ENCODE measurements at places on chromosomes 3 and 15.

DNA sequence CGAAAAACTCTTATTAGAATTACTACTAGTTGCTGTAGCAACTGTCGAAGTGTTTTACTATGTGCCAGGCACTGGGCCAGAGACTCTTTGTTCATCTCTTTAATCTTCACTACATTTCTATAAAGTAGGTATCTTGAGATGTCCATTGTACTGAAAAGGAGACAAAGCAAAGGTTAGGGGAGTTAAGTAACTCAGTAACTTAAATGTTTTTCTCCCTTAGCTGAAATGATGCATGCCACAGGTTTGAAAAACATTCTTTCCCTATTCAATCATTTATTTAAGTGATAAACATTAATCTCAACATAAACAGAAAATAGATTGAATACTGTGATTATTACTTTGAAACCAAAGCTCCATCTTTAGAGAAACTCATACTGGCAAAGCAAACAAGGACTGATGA is 776.2 kb downstream of the FHIT start:
- no peaks in the 10 kb centered on the region for H3K4me1 ChIP-seq
- no peaks in the 10 kb centered on the region for H3K36me3 ChIP-seq
- no peak for DNase-seq
- no peak overlapping the region for H3K4me3 ChIP-seq

- no peak overlapping the region for H3K4me3 ChIP-seq
- H3K36me3 ChIP-seq = no peaks in the 10 kb centered on the region
- H3K27ac ChIP-seq = no peak overlapping the region
- no peaks in the 10 kb centered on the region for H3K4me1 ChIP-seq
Observed at GRCh38 chr3:44236485-44236908, 5.2 kb upstream of the TOPAZ1 start.

- no peak for DNase-seq
- no peaks in the 10 kb centered on the region for H3K36me3 ChIP-seq
- no peaks in the 10 kb centered on the region for H3K27me3 ChIP-seq
Observed at GRCh38 chr3:107641572-107642307, 119.0 kb downstream of the BBX start.

- no peak for DNase-seq
- no peaks in the 10 kb centered on the region for H3K27me3 ChIP-seq
- no peak overlapping the region for H3K4me3 ChIP-seq
- no peaks in the 10 kb centered on the region for H3K36me3 ChIP-seq
- no peak overlapping the region for H3K27ac ChIP-seq
- H3K4me1 ChIP-seq = no peaks in the 10 kb centered on the region
Observed at GRCh38 chr3:129520960-129521359, 7.5 kb upstream of the RHO start.

DNA sequence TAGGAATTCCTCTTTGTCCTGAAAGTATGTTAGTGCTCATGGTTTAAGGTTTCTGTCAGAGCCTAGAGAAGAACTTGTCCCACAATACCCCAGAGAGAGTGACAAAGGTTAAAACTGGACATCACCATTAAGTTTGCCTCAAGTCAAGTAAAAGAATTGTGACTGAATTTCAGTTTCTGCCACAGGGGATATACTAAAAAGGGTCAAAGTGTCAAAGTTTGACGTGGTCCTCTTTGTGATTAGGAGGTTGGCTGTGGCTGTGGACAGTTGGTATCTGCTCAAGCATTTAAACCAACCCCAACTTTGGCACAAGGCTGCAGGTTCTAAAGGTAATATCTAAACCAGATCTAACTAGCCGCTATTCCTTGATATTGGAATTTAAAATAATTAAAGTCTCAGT is 26.1 kb downstream of the FMN1 start:
- DNase-seq = no peak
- no peak overlapping the region for H3K4me3 ChIP-seq
- no peaks in the 10 kb centered on the region for H3K36me3 ChIP-seq
- no peaks in the 10 kb centered on the region for H3K27me3 ChIP-seq
- H3K27ac ChIP-seq = no peak overlapping the region
- no peaks in the 10 kb centered on the region for H3K4me1 ChIP-seq

- no peaks in the 10 kb centered on the region for H3K36me3 ChIP-seq
- H3K4me3 ChIP-seq = peak overlapping the region; percentile 55
- H3K27ac ChIP-seq = peak overlapping the region; percentile 95
- DNase-seq = no peak
- no peaks in the 10 kb centered on the region for H3K4me1 ChIP-seq
Observed at GRCh38 chr15:96346409-96346970, 16.0 kb downstream of the NR2F2 start.

DNA sequence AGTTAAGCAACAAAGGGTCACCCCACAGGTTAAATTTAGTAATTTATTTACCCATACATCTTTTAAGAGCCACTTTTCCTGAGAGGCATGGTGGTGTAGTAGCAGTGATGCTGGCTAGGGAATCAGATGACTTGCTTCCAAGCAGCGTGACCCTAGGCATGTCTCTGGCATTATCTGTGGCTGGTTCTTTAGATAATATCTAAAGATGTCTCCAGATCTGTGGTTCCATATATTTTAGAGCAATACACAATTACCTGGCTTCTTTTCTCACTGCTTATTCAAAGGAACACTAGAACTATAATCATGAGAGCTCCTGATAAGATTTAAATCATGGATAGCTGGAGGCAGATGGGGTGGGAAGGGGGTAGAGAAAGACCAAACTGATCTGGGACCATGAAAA is 21.1 kb upstream of the MEIS2 start:
- H3K27me3 ChIP-seq = no peaks in the 10 kb centered on the region
- no peaks in the 10 kb centered on the region for H3K36me3 ChIP-seq
- no peaks in the 10 kb centered on the region for H3K4me1 ChIP-seq
- no peak overlapping the region for H3K27ac ChIP-seq
- no peak for DNase-seq

DNA sequence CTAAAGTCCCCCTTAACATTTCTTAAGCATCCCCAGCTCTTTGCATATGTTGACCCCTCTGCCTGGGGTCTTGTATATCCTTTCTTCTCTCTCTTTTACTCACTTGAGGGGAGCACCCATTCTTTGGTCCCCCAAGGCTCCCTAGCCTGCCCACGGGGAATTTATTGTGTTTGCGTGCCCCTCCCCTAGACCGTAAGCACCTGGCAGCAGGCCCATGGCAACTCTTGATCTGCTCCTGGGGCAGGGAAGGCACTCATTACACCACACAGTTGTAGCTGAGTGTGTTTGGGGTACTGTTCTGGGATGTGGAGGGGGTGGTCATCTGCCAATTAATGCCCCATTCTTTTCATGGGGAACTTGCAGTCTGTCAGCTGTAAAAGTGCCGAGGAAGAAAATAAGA is 27.3 kb upstream of the SMAD6 start:
- H3K27me3 ChIP-seq = no peaks in the 10 kb centered on the region
- H3K4me1 ChIP-seq = no peaks in the 10 kb centered on the region
- H3K36me3 ChIP-seq = no peaks in the 10 kb centered on the region
- H3K27ac ChIP-seq = no peak overlapping the region

GRCh38 chr3:14536837-14537589 is 3.1 kb downstream of the GRIP2 start:
- peaks cover 6% of the 10 kb centered on the region for H3K27me3 ChIP-seq
- no peak overlapping the region for H3K27ac ChIP-seq
- H3K4me3 ChIP-seq = no peak overlapping the region

- H3K4me1 ChIP-seq = no peaks in the 10 kb centered on the region
- H3K4me3 ChIP-seq = no peak overlapping the region
- H3K27ac ChIP-seq = no peak overlapping the region
- no peaks in the 10 kb centered on the region for H3K27me3 ChIP-seq
- DNase-seq = no peak
- no peaks in the 10 kb centered on the region for H3K36me3 ChIP-seq
Observed at GRCh38 chr3:25888892-25889524, 99.1 kb downstream of the OXSM start.

GRCh38 chr15:25797936-25798901 is 64.9 kb downstream of the ATP10A start:
- no peaks in the 10 kb centered on the region for H3K36me3 ChIP-seq
- no peaks in the 10 kb centered on the region for H3K27me3 ChIP-seq
- no peak overlapping the region for H3K27ac ChIP-seq
- H3K4me3 ChIP-seq = no peak overlapping the region
- DNase-seq = no peak

GRCh38 chr15:67862750-67863441 is 23.1 kb upstream of the RNU6-1 start:
- no peaks in the 10 kb centered on the region for H3K4me1 ChIP-seq
- no peak overlapping the region for H3K27ac ChIP-seq
- DNase-seq = no peak
- peak overlapping the region; percentile 60 for H3K4me3 ChIP-seq

DNA sequence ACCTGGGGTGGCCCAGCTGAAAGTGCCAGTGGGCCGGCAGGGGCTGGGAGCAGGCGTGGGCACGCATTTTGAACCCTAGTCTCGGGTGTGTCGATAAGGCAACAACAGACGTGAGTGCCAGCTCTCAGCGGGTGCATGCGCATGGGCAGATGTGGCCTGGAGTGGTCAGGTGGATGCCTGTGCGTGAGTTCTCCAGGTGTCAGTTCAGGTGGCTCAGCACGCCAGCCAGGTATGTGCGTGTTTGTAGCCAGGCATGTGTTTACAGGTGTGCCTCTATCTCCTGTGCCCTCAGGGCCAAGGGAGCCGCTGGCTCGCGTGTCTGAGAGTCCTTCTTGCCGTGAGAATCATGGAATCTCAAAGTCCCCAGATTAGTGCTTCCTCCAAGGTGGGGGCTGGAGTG is 14.8 kb downstream of the CYP1A2 start:
- H3K27me3 ChIP-seq = no peaks in the 10 kb centered on the region
- H3K4me3 ChIP-seq = no peak overlapping the region
- H3K4me1 ChIP-seq = no peaks in the 10 kb centered on the region
- no peak for DNase-seq

DNA sequence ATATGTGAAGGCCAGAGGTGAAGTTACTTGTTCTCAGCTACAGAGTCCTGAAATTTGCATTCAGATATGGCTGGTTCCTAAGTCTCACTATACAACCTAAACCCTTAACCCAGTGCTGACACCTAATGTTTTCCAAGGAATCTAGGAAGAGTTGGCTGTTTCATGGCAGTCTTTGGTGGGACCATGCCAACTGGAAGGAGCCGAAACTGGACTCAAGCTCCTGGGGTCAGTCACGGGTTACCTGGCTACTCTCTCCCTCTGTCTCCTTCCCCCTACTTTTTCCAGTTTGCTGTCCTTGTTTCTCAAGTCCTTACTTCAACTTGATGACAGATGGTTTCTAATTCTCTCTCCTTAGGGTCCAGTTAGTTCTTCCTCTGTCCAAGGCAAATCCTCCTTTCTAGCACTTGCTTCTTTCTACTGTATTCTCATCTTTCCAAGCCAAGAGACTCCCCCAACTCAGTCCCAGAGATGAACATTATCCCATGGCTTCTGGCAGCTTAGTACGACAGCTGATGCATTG is 88.6 kb upstream of the COL6A5 start:
- H3K27ac ChIP-seq = no peak overlapping the region
- H3K27me3 ChIP-seq = no peaks in the 10 kb centered on the region
- no peaks in the 10 kb centered on the region for H3K36me3 ChIP-seq
- H3K4me3 ChIP-seq = no peak overlapping the region

- peak overlapping the region; percentile 97 for H3K27ac ChIP-seq
- DNase-seq = no peak
- peak overlapping the region; percentile 89 for H3K4me3 ChIP-seq
- no peaks in the 10 kb centered on the region for H3K36me3 ChIP-seq
Observed at GRCh38 chr3:148992027-148992634, 791 bp downstream of the GYG1 start.

DNA sequence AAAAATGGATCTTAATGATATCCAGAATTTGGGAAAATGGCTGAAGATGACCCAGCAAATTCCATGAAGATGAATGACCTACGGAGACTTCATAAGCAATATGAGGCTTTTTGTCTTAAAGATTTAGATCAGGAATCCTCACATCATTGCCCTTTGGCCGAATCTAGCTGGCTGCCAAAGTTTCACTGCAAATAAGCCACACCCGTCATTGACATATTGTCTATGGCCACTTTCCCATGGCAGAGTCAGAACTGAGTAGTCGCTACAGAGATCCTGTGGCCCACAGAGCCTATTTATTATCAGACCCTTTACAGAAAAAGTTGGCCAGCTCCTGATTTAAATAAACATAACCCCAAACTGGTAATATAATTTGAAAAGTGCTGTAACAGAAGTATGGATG is 307.4 kb upstream of the RARB start:
- H3K27me3 ChIP-seq = no peaks in the 10 kb centered on the region
- no peak overlapping the region for H3K27ac ChIP-seq
- H3K36me3 ChIP-seq = no peaks in the 10 kb centered on the region
- H3K4me1 ChIP-seq = no peaks in the 10 kb centered on the region
- no peak for DNase-seq

DNA sequence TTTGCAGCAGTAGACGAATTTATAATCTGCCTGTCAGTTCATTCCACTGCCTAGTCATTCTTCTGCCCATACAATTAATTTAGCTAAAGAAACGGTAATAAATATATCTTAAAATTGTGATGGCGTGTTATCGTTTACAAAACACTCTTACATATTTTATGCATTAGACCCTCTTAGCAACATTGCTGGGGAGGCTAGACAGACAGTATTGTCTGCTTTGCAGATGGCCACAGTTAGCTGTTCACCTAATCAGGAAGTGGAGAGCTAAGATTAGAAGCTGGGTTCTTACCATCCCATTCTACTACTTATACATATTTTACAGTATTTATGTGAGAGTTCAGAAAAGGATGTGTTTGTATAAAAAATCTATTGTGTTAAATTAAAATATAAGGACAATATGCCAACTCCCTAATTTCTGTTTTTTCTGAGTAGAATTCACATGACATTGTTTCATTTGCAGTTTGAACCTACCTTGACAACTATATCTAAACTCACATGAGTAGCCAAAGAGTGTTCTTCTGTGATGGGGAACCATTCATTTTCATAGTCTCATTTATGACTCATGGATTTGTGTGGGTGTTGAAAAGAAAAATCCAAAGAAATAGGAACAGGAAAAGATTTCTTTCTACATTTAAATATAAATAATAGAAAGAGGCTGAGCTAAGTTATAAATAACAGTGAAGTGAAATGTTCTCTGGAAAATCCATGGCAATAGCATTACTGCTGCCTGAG is 41.7 kb upstream of the C3orf80 start:
- DNase-seq = no peak
- H3K27me3 ChIP-seq = no peaks in the 10 kb centered on the region
- no peaks in the 10 kb centered on the region for H3K36me3 ChIP-seq
- H3K4me3 ChIP-seq = no peak overlapping the region

GRCh38 chr3:113912552-113913236 is 35.1 kb upstream of the ZDHHC23 start:
- no peaks in the 10 kb centered on the region for H3K36me3 ChIP-seq
- no peak for DNase-seq
- no peaks in the 10 kb centered on the region for H3K27me3 ChIP-seq
- no peak overlapping the region for H3K27ac ChIP-seq
- no peak overlapping the region for H3K4me3 ChIP-seq
- H3K4me1 ChIP-seq = no peaks in the 10 kb centered on the region

- no peak for DNase-seq
- H3K36me3 ChIP-seq = no peaks in the 10 kb centered on the region
- no peak overlapping the region for H3K4me3 ChIP-seq
- no peak overlapping the region for H3K27ac ChIP-seq
- H3K4me1 ChIP-seq = peaks cover 4% of the 10 kb centered on the region
Observed at GRCh38 chr3:46070595-46071093, 43.4 kb upstream of the XCR1 start.

GRCh38 chr15:28114721-28115622 is 15.9 kb upstream of the OCA2 start:
- peaks cover 8% of the 10 kb centered on the region for H3K36me3 ChIP-seq
- DNase-seq = no peak
- H3K27me3 ChIP-seq = no peaks in the 10 kb centered on the region
